ENCODE measurements at places on chromosomes 13 and 19. TPM values are rescaled to one million over a fixed set of nuclear protein-coding genes. Genes with fewer than 3 reads are reported as not detected.

- H3K4me1 ChIP-seq, result peaks cover 25% of the 10 kb centered on the region
- H3K4me3 ChIP-seq, result peak overlapping the region; percentile 69
- no peaks in the 10 kb centered on the region for H3K36me3 ChIP-seq
- DNase-seq, result no peak
Observed at GRCh38 chr19:678791-679388, 2.7 kb downstream of the FSTL3 start.

GRCh38 chr19:58572818-58573657, at the start of gene MZF1:
TSS of gene MZF1 (minus strand) at chr19:58573335. CDS start at chr19:58571389, 1,946 bp downstream.
- peak within 1 kb of the TSS; percentile 98 for H3K27ac ChIP-seq
- no peaks in the 10 kb centered on the region for H3K27me3 ChIP-seq
- H3K36me3 ChIP-seq, result peaks cover 1% of the 10 kb centered on the region

DNA sequence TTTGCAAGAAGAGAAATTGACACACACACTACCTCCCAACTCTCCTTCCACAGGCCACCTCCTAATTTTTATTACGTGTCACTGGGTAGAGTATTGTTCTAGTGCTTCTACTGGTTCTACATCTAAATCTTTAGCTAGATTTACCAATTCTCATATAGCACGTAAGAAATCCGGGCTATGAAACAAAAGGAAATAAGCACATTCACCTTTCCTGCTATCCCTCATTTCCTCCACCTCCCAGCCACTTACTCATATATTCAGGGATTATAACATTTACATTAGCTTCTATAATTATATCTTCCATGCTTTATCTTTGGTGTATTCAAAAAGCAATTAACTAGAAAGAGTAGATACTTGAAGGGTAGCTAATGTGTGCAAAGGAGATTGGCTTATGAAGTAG, 39.7 kb downstream of the USP12 start:
- H3K36me3 ChIP-seq, result peaks cover 19% of the 10 kb centered on the region
- H3K4me1 ChIP-seq, result peaks cover 15% of the 10 kb centered on the region
- no peaks in the 10 kb centered on the region for H3K27me3 ChIP-seq
- H3K27ac ChIP-seq, result no peak overlapping the region
- no peak for DNase-seq

DNA sequence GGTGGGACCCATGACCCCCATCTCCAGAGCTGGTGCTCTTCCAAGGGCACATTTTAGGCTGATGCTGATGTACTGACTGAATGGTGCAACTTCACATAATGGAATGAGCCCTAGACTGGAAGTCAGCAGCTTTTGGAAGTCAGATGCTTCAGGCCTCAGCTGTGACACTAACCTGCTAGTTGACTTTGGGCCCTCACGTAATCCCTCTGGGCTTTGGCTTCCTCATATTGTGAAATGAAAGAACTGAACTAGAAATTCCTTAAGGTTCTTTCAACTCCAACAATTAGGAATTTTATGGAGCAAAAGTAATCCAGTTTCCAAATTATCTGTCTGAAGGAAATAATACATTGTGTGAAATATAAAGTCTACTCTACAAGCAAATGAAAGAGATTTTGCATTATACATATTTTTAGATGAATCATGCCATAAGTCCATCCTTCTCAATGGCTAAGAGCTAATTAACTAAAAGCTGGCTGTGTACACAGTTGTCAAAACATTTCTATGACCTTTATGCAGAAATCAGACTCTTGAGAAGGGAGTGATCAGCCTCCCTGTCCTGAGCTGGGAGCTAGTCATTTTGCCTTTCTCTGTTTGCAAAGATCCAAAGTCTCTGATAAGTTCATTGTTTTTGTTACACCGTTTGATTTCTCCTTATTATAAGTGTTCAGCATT, 204.2 kb downstream of the DCLK1 start:
- H3K27me3 ChIP-seq, result no peaks in the 10 kb centered on the region
- peaks cover 19% of the 10 kb centered on the region for H3K36me3 ChIP-seq
- H3K4me3 ChIP-seq, result no peak overlapping the region
- H3K4me1 ChIP-seq, result peaks cover 6% of the 10 kb centered on the region
- no peak for DNase-seq
- peak overlapping the region; percentile 39 for H3K27ac ChIP-seq

GRCh38 chr19:34104096-34104495, 68.2 kb upstream of the LSM14A start:
- no peak overlapping the region for H3K4me3 ChIP-seq
- H3K4me1 ChIP-seq, result no peaks in the 10 kb centered on the region
- H3K27ac ChIP-seq, result no peak overlapping the region
- no peaks in the 10 kb centered on the region for H3K36me3 ChIP-seq

GRCh38 chr19:57465680-57466381, 8.9 kb upstream of the VN1R1 start:
- no peaks in the 10 kb centered on the region for H3K4me1 ChIP-seq
- no peak overlapping the region for H3K4me3 ChIP-seq
- H3K27me3 ChIP-seq, result no peaks in the 10 kb centered on the region
- DNase-seq, result no peak
- H3K27ac ChIP-seq, result no peak overlapping the region
- peaks cover 64% of the 10 kb centered on the region for H3K36me3 ChIP-seq

DNA sequence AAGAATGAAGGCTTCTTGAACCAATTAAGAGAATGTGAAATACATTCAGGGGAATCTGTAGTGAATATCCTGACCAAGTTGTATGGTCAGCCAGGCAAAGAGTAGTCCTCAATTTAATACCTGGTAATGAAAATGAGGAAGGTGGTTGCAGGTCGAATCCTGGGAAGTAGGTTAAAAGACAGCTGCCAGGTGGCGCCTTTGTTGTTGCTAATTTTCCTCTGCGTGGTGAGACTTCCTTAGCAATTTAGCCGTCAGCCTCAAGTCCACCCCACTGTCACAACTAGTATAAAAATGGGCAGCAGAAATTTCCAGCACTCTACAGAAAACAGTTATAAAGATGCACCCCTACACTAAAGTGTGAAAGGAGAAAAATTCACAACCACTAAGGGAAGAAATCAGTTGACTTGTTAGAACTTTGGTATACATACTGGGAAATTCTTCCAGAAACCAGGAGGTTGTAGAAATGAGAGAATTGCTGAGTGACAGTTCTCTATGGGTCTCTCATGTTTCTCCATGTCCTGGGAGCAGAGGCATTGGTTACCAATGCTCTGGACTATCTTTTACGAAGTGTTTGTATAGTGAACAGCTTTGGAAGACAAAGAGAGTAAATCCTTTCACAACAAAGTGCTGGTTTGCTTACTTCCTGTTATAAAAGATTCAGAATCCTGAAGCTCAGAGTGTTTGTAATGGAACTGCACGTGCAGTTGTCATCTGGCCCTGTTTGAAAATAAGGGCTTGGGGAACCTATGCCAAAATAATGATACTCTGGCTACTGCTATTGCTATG, 235.9 kb downstream of the NHLRC3 start:
- H3K36me3 ChIP-seq, result no peaks in the 10 kb centered on the region
- peaks cover 3% of the 10 kb centered on the region for H3K4me1 ChIP-seq
- no peak overlapping the region for H3K4me3 ChIP-seq
- no peak overlapping the region for H3K27ac ChIP-seq
- peaks cover 3% of the 10 kb centered on the region for H3K27me3 ChIP-seq

GRCh38 chr19:54439174-54439851, 9.7 kb upstream of the LENG8 start:
- peaks cover 3% of the 10 kb centered on the region for H3K4me1 ChIP-seq
- no peak overlapping the region for H3K27ac ChIP-seq
- no peaks in the 10 kb centered on the region for H3K27me3 ChIP-seq
- H3K36me3 ChIP-seq, result peaks cover 13% of the 10 kb centered on the region
- H3K4me3 ChIP-seq, result no peak overlapping the region

DNA sequence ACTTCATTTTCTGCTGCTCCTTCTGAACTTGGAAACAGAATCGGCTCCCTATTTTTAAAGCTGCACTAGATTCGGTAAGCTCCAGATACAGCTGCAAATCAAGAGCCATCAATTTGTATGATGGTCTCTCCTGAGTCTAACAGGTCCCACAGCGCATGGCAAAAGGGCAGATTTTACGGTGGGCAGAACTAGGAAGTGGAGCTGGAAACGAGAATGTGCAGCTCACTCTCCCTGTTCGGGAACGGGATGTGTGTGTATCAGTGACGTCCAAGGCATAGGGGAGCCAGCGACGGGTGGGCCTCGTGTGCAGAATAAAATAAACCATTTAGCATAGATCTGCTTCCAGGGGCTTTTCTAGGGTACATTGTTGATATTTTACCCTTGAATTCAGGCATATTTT, 74.2 kb downstream of the COL4A1 start:
- DNase-seq, result no peak
- peaks cover 10% of the 10 kb centered on the region for H3K4me1 ChIP-seq
- no peak overlapping the region for H3K27ac ChIP-seq
- no peak overlapping the region for H3K4me3 ChIP-seq
- H3K27me3 ChIP-seq, result no peaks in the 10 kb centered on the region
- H3K36me3 ChIP-seq, result peaks cover 5% of the 10 kb centered on the region

GRCh38 chr13:33375421-33375820, 89.9 kb upstream of the STARD13 start:
- no peak overlapping the region for H3K4me3 ChIP-seq
- H3K27ac ChIP-seq, result no peak overlapping the region

Gene GJB2
- total RNA-seq, result 24.4 TPM

Gene SERTAD1
- total RNA-seq, result 10.7 TPM

Gene JSRP1
- total RNA-seq, result 0.80 TPM
